ENCODE measurements at places on chromosomes 7 and 10.

GRCh38 chr7:95340491-95340890, 16.2 kb upstream of the PON1 start:
- DNase-seq: no peak

GRCh38 chr7:84546403-84546802, 351.8 kb upstream of the SEMA3A start:
- DNase-seq: no peak

DNA sequence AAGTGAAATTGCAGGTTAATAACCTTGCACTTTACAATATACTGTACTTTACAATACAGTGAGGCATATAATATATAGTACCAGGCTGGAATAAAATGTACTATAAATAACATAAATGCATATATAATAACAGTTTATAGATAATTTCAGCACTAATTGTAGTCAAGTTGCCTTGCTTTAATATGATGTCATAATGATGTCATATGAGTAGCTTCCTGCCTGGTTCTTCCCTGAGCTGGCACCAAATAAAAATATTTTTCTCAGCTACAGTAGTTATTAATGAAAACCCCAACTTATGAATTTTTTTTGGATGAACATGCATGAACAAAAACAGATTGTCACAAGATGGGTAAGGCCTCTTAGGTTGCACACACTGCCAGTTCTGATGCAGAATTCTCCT, 816.7 kb downstream of the XPNPEP1 start:
- no peak for DNase-seq

DNA sequence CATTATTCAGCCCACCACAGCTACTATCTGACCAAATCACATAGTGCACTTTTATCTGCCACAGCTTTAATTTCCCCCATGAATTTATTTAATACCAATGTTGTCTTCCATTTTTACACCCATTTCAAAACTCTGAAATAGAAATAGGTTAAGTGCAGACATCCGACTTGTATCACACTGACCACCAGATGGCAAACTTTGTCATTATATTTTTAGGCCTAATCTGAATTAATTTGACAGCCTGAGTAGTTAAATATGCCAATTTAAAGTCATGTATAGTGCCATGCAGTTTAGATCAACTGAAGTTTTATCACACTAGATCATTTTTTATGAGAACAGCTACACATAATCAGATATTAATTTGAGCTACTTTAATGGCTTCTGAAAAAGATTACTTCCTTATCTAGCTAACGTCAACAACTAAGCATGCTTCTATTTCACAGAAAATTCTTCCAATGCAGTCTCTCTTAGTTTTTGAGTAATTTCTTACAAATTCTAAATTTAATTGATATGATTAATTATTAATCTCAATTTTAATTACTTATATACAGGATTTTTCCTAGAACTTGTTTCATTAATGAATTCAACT, 566.4 kb downstream of the GFRA1 start:
- DNase-seq: no peak

GRCh38 chr7:31134246-31135188, 82.4 kb downstream of the ADCYAP1R1 start:
- peak; percentile 79 for DNase-seq

GRCh38 chr7:36275735-36276284, 113.9 kb upstream of the ANLN start:
- DNase-seq: no peak

- no peak for DNase-seq
These were observed 40.8 kb downstream of the TAS2R41 start for GRCh38 chr7:143518521-143518920.

DNA sequence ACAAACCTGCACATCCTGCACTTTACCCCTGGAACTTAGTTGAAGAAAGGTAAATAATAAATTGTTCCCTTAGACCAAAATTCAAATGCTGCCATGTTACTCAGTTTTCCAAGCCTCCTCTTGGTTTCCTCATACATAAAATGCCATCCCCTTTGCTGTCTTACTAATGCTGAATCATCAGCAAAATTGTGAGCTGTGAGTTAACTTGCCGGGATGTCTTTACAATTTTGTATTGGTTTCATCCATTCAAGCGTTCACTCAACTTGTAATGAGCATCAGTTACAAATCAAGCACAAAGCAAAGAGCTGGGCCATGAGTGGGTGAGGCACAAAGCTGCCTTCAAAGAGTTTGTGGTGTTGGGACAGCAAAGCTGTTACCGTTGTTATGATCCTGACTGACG, 395.8 kb upstream of the ZMIZ1 start:
- DNase-seq: no peak

- DNase-seq: no peak
These were observed 145.1 kb upstream of the MKLN1 start for GRCh38 chr7:131182446-131183058.

GRCh38 chr10:5776136-5776880, 36.9 kb downstream of the GDI2 start:
- DNase-seq: no peak

DNA sequence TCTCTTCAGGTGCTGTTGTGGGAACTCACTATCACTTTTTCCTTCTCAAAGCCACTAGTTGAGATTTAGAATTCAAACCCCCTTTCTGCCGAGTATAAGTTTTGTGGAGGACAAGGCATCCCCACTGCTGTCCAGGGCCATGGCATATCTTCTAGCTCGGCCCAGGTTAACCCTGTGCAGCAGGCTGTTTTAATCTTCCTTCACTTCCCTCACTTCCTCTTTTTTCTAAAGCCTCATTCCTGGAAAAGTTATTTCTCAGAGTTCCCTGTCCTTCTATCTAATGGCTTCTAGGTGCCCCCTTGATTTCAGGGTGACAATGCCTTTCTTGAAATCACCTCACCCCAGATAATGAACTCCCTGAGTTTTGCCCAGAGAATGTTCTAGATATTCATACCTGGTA, 222.3 kb downstream of the SNX10 start:
- DNase-seq: no peak

DNA sequence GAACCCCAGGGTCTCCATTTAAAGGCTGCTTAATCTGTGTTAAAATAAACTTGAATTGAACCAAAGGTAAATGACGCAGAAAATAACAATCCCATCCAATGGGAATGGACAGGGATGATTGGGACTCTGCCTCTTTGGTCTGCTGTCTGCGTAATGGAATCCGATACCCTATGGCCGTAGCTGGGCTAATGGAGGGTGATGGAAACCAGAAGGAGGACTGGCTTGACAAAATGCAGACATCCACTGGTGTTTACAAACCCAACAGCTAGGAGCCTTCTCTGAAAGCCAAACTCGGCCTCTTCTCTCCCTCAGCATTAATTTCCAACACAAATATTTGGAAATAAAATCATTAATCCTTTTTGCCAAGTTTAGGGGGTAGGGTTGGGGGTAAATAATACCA, 162.2 kb upstream of the CHST15 start:
- DNase-seq: no peak

DNA sequence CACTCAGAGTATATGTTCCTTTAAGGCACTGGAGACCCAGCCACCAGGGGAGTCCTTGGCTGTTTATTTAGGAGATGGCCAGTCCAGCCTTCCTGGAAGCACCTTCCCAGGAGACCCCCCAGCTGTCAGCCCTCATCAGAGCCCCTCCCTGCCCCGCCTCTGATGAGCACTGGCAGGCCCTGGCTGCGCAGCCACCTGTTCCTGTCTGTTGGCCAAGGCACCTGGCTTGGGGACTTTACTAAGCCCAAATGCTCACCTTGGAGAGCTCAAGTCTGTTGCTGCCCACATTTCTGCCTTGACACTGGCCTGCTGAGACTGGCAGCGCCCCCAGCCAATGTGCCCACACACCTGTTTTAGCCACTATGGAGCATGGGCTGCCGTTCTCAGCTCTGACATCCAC, 124.7 kb downstream of the ELMO1 start:
- DNase-seq: no peak

GRCh38 chr7:80247144-80247543, 112.5 kb downstream of the GNAI1 start:
- DNase-seq: no peak

GRCh38 chr7:64618785-64619456, 47.0 kb upstream of the ZNF107 start:
- no peak for DNase-seq

GRCh38 chr7:123041101-123041500, 45.6 kb upstream of the TAS2R16 start:
- no peak for DNase-seq

GRCh38 chr10:99612167-99612831, 7.9 kb downstream of the SLC25A28 start:
- peak; percentile 41 for DNase-seq

DNA sequence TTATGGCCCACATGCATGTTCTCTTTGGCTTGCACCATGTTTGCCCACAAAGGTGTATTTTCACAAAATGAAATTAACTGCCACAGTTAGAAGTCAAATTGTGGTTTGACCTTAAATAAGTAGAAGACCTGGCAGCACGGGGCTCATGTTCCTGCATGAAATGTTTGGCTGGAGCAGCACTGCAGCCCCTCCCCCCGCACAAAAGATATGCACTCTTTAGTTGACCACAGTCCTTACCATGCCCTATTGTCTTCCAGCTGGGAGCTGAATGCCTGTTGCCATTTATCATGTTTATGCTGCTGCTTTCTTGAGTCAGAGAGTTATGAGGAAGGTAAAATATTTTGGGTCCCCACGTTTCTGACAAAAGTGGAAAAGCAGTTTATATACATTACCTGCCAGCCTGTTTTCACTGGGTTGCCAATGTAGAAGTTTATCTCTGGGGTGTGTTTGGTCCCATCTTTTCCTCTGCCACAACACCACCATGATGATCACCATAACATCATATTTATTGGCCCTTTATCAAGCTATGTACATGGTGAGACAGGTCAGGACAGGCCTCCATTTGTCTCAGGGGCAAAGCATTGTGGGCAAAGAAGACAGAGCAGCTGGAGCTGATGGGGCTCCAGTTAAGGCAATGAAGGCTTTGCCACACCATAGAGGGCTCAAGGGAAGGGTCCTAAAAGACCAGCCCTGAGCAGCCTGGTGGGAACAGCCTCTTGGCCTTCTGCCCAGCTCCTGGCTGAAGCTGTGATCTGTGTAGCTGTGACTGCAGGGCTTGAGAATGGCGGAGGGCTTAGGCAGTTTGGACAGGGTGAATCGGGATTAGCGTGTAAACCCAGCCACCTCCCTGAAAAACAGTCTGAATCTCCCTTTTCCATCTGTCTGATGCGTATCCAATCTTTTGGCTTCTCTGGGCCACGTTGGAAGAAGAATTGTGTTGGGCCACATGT, 5.4 kb downstream of the PRF1 start:
- no peak for DNase-seq

DNA sequence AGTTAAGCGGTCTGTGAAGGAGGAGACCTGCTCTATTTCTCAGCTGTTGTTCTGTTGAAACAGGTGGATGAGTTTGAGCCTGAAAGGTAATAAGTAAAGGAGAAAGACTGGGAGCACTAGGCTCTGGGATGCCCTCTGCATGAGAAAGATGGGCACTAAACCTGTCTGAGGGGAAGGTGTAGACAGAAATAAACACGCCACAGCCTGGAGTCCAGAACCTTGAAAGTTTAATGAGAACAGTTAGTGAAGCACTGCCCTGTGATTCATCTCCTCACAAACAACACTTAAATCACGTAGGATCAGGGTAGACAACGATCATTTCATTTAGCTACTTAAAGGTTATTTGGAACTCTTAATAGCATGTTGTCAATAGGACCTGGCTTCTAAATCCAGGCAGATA, 193.1 kb downstream of the PHTF2 start:
- no peak for DNase-seq

DNA sequence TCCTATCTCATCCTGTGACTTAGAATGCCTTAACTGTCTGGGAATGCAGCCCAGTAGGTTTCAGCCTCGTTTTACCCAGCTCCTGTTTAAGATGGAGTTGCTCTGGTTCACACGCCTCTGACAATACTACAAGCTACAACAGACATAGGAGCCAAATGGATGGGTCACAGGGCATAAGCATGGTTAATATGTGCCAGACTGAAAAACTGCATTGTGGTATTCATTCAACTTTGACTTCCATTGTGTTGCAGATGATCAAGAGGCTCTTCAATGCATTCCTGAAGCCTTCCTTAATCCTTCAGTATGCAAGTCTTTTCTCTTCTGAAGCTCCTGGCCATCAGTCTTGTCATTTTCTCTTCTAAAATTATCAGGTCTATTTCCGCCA, 20.3 kb upstream of the RNF32 start:
- no peak for DNase-seq

DNA sequence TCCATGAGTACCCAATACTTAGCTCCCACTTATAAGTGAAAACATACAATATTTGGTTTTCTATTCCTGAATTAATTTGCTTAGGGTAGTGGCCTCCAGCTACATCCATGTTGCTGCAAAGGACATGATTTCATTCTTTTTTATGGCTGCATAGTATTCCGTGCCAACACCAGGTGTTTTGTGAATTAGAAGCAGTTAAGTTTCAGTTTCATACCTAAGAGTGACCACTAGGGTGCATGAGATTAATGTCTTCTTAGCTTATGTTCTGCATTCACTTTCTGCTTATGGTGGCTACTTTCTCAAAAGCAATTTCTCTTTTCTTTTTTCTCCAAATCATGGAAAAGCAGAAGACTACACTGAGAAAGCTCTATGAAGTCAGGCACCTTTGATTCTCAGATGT, 65.1 kb upstream of the VSTM2A start:
- no peak for DNase-seq

DNA sequence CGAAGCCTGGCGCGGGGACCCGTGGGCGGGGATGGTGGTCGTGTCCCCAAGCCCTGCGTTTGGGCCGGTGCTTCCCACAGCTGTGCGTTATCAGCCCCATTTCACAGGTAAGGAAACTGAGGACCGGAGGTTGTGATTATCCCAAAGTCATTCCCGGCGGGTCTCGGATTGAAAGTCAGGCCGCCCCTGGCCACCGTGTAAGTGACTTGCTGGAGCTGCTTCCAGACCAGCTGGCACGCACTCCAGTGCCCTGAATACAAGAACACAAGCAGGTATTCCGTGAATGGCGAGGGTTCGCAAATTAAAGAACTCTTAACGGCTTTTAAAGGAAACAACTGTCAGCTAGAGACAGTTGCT, 675 bp upstream of the ATE1 start:
- DNase-seq: no peak

DNA sequence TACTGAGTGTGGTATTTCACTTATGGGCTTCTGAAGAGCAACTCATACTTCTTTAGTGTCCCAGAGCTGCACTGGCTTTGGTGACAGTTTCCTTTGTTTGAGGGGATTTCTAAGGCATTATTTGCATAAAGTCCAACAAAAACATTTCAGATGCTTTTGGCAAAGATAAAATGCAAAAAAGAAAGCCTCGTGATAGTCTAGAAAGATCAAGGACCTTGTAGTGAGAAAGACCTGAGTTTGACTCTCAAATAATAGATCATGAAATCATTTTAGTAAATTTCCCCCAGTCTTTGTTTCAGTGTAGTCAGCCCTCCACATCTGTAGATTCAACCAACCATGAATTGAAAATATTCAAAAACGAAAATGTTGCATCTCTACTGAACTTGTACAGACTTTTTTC, 107.4 kb downstream of the EEPD1 start:
- no peak for DNase-seq

DNA sequence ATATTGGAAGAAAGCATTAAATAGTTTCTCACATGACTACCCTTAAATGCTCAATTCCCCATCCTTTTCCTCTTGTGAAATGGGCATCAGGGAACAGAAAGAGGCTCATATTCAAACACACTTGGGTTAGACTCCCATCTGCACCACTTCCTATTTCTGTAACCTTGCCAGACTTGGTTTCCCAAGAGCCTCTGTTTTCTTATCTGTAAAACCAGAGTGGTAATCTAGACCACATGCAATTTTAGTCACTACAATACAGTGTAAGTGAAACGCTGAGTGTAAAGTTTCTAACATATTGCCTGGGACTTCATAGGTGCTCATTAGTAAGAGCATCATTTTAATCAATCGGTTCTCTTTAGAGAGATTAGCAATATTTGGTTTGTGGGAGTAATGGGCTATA, 136.3 kb downstream of the SORCS1 start:
- no peak for DNase-seq

Measured in nephron progenitor cell (in vitro differentiated cells).